ENCODE measurements at places on chromosomes 6 and 20.

- DNase-seq: no peak
Observed at GRCh38 chr6:37492236-37492972, 7.3 kb downstream of the CCDC167 start.

DNA sequence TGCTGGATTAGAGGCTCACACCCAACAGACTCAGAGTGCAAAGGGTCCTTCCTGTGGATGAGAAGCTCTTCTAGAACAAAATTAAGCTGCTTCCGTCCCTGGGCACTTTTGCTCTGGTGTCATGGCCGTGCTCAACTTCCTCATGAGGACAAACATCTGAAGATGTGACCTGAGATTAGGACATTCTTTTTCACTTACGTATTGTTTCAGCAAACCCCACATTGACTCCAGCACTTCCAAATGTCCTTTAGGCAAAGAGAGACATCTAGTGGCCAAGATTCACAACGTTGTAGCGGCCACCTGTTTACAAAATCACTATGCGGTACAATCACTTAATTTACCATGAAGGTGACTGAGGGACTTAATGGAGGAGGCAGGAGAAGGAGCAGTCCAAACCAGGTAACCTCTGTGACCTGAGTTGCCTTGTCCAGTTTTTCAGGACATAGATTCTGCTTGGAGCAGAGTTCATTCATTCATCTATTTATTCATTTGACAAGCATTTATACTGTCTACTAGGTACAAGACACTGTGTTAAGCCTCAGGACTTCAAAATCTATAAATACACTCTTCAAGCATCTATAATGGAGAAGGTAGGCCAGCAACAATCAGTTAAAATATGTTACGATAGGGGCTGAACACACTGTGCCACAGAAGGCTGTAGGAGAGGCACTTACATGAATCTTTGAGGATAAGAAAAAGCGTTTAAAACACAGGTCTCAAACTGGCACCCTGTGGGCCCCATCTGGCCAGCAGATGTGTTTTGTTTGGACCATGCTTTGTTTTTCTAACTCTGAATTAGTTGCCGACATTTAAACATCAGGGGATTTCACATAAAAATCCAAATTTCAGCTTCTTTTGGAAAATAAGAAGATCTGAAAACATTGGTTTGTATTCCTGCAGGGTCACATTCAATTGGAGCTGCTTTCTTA is 5.6 kb upstream of the ADGRF1 start:
- DNase-seq: peak; percentile 74

- no peak for DNase-seq
Observed at GRCh38 chr6:134216301-134217010, 101.5 kb downstream of the SGK1 start.

GRCh38 chr6:82576284-82576683 is 212.7 kb downstream of the TPBG start:
- no peak for DNase-seq

- DNase-seq: no peak
Observed at GRCh38 chr6:25706314-25707014, 48.1 kb upstream of the SLC17A4 start.

DNA sequence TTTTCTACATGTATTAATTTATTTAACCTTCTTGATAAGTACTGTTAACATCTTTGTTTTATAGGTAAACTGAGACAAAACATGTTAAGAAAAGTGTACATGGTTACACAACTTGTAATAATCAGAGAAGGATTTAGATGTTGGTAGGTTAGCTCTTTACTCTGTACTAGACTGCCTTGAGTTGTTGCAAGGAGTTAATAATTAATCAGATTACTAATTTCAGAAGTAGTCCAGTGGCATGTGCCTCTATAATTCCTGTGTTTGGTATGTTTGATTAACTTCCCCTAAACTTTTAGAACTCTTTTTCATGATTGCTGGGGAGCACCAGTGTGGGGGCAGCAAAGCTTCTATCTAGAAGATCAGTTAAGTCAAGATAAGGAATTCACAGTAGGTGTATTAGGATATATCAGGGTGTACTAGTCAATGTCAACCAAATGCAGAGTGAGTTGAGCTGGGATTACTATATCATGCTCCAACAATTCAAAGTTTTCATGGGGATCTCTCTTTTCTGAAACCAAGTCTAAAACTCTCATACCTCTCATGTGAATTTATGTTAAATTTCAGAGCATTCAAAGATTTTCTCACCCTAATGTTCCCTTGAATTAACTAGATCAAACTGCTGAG is 129.7 kb upstream of the AHI1 start:
- no peak for DNase-seq

DNA sequence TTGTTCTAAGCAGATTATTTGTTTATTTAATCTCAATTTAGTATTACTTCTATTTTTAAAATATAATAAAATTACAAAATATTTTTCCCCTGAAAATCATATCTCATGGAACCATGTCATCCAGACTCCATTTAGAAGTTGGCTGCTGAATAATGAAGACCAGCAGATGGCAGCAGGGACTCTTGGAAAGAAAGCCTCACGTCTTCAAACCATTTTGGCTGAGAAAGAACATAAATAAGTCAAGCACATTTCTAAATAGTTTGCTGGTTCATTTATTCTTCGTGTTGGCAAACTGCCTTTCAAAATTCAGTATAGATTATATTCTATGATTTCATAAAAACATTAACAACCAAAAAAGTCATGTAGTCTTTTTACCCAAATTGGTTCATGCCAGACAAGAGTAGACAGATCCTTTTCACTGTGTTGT is 71.7 kb downstream of the RCAN2 start:
- DNase-seq: peak; percentile 75

- no peak for DNase-seq
Observed at GRCh38 chr6:134123666-134124208, 71.3 kb upstream of the SLC2A12 start.

- no peak for DNase-seq
Observed at GRCh38 chr6:128415387-128415786, 105.0 kb downstream of the PTPRK start.

- DNase-seq: no peak
Observed at GRCh38 chr20:41696428-41696827, 78.3 kb upstream of the CHD6 start.

- no peak for DNase-seq
Observed at GRCh38 chr6:37230104-37230503, 27.5 kb upstream of the TBC1D22B start.

DNA sequence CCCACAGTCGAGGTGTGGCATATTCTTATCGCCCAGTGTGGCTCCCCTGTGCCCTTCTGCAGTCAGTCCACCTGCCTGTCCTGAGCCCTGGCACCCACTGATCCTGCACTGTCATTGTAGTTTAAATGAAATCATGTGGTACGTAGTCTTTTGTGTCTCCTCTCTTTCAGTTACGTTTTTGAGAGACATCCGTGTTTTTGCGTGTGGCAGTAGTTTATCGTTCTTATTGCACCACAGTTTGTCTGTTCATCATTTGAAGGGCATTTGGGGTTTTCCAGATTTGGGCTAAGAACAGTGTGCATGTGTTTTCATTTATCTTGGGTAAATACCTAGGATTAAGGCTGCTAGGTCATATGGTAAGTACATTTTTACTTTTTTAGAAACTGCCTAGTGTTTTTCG is 49.3 kb downstream of the SPATA2 start:
- peak; percentile 43 for DNase-seq

DNA sequence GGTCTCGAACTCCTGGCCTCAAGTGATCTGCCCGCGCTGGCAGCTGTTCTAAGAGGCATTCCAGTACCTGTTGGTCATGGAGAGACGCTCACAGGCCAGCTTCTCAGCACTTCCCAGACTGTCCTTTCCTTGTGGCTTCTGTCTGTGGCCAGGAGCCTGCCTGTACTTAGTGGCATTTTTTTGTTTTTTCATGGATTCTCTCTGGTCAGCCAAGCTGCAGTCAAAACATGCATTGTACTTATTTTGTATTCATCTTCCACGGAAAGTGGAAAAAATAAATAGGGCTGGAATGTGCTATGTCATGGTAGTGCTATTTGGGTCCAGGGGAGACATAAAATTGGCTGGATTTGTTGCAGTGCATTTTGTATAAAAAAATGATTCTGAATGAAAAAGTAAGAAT is 29.1 kb downstream of the ZDHHC14 start:
- DNase-seq: no peak

GRCh38 chr6:109013656-109014305 is 80.9 kb downstream of the SESN1 start:
- no peak for DNase-seq

DNA sequence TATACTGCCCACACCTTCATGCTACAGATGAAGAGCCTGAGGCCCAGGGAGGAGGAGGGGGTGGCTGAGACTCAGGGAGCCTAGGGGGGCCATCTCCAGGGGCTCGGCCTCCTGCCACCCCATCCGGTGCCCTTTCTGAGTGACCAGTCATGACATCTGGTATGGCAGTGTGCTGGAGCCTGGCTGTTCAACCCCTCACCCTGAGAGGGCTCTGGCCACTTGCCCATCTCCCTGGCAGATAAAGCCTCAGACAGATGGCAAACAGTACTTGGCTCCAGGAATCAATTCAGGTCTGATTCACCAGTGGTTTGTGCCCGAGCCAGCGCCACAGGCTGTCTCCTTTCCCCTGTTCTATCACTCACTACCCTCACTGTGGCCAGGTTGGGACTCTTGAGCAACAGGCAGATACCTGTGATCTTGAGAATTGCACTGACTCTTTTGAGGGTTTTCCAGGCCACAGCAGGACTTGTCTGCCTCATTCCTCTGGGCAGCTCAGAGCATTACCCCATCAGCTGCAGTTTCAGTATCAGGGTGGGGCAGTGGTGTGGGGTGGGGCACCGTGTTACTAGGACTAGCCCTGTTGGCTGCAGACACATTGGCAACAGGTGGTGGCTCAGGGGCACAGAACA is 22.8 kb downstream of the SRSF3 start:
- peak; percentile 51 for DNase-seq

GRCh38 chr20:10034717-10035571 is at the start of gene ANKEF1:
ANKEF1 (plus strand) TSS chr20:10034987; CDS start chr20:10038302, 3,315 bp downstream.
- DNase-seq: no peak

- DNase-seq: peak; percentile 85
Observed at GRCh38 chr6:107673076-107673494, 151.0 kb downstream of the SCML4 start.

DNA sequence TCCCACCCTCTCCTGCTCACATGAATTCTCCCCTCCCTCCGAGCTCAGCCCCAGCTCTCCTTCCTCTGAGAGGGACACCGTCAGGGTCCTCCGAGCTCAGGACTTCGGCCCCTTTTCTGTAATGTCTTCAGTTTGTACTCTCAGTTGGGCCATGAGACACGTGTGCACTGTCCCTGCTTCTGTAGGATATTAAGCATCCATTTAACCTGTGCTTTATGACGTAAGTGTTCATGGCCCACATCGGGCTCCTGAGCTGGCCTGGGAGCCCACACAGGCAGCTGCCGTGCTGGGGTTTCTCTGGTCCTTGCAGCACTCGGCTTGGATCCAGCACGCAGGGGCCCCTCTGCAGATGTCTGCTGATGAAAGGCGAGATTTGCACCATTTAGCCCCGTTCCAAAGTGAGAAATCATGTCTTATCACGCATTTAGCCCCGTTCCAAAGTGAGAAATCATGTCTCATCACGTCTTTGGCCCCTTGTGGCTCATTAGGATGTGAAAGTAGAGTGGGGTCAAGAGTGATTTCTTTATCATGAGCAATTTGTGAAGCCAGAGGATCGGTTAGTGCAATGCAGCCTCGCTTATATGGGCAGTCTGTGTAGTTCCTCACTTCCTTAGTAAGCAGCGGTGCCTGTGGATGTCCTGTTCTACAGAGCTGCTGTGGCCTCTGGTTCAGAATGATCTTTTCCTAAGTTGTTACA is 25.3 kb downstream of the DUSP22 start:
- no peak for DNase-seq

DNA sequence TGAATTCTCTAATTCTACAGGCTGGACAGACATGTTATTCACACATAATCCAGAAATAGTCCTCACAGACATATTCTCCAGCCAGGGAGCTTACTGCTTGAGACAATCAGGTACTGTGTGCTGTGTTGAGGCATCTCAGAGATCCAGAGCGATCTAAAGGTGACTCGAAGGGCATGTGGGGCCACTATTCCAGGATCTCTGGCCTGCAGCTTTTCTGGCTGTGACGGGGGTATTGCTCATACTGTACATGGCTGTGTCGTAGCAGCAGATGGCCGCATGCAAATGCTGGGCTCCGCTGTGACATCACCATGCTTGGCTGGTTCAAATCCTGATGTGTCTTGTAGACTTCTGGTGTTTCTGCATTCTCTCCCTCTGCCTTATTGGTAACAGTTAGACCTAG is 37.8 kb downstream of the CD109 start:
- DNase-seq: no peak

DNA sequence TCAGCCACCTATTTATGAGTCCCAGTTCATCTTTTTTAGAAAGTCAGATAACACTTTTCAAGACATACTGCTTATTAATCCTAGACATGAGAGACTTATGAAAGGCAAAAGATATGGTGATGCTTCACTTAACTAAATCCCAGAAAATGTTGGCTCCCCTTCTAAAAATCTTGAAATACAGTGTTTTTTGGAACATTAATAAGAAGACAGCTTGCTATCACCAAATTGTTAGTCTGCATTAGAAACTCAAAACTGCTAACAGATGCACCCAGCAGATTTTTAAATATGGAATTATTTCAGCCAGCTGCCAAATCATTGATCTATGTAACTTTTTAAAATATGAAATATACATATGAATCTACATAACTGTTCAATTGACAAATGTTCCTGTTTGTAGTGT is 108.6 kb upstream of the TIAM2 start:
- no peak for DNase-seq

- DNase-seq: no peak
Observed at GRCh38 chr6:124747349-124747748, 214.9 kb upstream of the RNF217 start.

DNA sequence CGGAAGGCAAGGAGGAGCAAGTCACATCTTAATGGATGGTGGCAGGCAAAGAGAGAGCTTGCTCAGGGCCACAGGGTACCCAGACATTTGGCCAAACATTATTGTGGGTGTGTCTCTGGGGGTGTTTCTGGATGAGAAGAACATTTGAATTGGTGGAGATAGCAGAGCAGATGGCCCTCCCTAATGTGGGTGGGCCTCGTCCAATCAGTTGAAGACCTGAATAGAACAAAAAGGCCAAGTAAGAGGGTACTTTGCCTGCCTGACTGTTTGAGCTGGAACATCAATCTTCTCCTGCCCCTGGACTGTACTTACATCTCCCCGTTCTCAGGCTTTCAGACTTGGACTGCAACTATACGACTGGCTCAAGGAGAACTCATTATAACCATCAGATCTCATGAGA is 55.8 kb upstream of the SMIM28 start:
- DNase-seq: no peak

DNA sequence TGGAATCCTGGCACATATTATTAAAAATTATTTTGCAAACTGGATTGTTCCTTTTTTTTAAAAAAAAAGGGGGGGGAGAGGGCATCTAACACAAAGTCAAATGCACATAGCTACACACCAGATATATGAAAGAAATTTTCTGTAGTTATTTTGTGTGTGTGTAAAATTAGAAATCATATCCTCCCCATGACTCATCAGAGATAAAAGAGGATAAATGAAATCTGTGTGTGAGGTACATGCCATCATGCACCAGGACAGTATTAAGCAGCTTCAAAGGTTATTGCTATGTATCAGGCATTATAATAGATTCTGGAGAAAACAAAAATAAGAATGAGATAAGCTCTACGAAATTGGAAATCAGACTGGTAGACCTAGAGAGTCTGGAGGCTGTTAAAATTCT is 5.2 kb downstream of the BTBD9 start:
- DNase-seq: no peak

GRCh38 chr6:105867277-105867676 is 218.9 kb upstream of the PRDM1 start:
- no peak for DNase-seq

GRCh38 chr20:60378620-60379019 is 420.4 kb downstream of the CDH26 start:
- no peak for DNase-seq

All from SJCRH30 (cell line).